NAMALWA (cell line): ENCODE measurements at places on chromosomes 3 and 15.

- no peak for DNase-seq
Observed at GRCh38 chr3:12935023-12935860, 93.9 kb upstream of the RPL32 start.

- DNase-seq: no peak
Observed at GRCh38 chr3:122946185-122946584, 81.4 kb downstream of the SEMA5B start.

- DNase-seq: no peak
Observed at GRCh38 chr3:172987273-172987672, 153.8 kb downstream of the SPATA16 start.

GRCh38 chr3:32437896-32438295, 46.2 kb downstream of the CMTM7 start:
- no peak for DNase-seq

DNA sequence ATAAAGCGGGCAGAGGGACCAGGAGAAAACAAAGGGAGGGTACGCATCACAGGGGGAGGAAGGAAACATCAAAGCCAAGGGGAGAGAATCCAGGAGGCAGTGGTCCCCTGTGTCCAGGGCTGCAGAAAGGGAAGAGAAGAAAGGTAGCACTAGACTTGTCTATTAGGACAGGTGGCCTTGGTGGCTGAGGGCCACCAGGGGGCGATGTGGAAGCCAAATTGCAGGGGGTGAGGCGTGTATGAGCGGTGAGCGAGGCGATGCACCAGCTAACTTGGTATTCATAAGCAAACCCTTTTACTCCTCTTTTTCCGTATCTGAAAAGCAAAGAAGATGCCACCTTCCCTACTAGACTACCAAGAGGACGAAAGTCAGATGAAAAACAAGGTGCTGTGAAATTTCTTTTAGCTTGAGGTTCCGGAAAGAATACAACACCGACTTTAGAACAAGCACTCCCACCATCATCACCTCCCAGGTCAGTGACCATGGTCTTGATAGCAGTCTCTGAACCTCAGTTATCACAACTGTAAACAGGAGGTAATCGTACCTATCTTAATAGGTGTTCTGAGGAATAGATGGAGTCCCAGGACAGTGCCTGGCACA, 654.4 kb upstream of the ADAMTS9 start:
- peak; percentile 38 for DNase-seq

DNA sequence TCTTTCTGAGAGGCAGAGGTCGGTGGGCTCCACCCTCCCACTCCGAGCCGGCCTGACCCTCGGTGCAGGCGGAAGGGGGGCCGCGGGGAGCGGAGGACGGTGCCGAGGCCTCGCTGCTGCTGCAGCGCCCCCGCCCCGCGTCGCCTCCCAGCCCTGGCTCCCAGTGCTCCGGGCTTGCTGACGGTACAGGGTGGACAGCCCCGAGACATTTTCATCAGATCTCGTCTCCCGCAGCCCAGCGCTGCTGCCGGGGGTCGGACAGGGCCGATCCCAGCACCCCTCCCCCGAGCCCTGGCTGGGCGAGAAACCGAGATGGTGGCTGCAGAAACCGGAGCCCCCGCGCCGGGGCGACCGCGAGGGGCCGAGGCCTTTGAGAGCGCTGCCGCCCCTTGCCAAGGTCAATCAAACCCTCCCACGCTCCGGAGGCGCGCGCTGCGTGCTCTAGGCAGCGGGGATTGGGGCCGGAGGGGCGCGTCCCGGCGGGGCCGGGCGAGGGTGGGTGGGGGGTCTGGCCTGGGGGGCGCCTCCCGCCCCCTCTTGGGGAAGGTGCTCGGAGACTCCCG, 42.5 kb downstream of the EPHB3 start:
- no peak for DNase-seq

GRCh38 chr3:66179793-66180192, 41.0 kb upstream of the SLC25A26 start:
- DNase-seq: no peak

DNA sequence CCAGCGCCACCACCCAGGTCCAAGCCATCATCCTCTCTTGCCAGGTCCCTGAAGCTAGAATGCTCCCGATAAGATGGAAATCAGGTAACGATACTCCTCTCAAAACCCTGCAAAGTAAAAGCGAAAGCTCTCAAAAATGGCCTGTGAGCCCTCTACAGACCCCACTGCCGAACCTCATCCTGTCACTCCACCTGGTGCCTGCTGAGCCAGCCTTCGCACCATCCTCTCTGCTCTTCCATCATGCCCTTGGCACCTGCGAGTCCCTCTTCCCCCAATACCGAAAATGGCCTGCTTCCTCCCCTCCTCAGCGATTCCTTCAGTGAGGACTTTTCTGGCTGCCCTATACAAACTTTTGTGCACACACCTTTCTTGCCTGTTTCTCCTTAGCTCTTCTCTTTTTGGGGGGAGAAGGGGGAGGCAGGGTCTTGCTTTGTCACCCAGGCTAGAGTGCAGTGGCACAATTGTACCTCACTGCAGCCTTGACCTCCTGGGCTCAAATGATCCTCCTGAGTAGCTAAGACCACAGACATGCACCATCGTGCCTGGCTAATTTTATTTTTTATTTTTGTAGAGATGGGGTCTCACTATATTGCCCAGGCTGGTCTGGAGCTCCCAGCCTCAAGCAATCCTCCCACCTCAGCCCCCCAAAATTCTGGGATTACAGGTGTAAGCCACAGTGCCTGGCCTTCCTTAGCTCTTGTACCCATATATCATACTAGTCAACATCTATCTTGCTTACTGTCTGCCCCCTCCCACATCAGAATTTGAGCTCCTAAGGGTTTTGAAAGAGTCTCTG, 3.0 kb downstream of the IDH2 start:
- no peak for DNase-seq

GRCh38 chr3:194690501-194691372, 5.1 kb downstream of the FAM43A start:
- peak; percentile 64 for DNase-seq

GRCh38 chr3:37891227-37891626, 29.5 kb downstream of the CTDSPL start:
- DNase-seq: no peak

- DNase-seq: peak; percentile 86
Observed at GRCh38 chr3:160448845-160449635, 546 bp downstream of the TRIM59 start.

DNA sequence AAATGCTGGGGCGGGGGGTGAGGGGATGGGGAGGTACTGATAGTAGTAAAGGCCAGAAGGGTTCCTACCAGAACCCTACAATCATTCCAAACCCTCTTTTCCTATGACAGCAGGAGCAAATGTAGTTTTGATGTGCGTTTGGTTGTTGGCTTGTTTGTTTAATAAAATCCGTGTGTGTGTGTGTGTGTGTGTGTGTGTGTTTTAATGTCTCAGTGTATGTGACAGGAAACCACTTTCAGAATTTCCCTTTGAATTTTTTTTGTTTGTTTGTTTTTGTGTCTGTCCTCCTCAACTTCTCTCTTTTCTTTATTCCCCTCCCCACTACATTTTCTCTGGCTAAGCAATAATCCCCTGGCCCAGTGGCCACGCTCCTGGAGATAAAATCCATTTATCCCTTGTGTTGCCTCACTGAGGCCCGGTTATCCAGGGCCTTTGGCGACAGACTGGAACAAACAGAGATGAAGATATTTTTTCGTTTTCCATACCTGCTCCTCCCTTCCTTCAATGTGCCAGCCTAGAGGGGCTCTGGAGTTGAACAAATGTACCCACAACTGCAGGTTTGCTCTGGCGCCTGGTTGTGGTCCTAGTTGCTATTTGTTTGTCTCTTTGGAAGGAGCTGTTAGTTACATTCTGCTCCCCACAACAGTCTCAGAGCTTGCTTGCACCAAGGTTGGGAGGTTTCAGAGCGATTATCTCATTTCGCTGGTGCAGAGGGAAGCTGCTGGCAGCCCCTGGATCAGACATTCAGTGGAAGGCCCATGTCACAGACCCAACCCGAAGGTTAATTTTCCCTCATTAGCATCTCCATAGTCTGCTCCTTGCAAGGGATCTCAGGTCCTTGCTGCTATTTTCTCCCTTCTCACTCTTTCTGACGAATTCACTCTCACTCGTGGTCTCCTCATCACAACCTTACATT, 17.9 kb downstream of the NR2F2 start:
- DNase-seq: no peak

- DNase-seq: no peak
Observed at GRCh38 chr15:89802231-89802928, 12.3 kb downstream of the ANPEP start.

GRCh38 chr3:13039213-13039896, 33.9 kb downstream of the IQSEC1 start:
- DNase-seq: no peak
